ENCODE measurements at places on chromosomes 4 and X.

- no peak for DNase-seq
Measured at GRCh38 chrX:146934256-146934655, 119.7 kb upstream of the CXorf51A start.

DNA sequence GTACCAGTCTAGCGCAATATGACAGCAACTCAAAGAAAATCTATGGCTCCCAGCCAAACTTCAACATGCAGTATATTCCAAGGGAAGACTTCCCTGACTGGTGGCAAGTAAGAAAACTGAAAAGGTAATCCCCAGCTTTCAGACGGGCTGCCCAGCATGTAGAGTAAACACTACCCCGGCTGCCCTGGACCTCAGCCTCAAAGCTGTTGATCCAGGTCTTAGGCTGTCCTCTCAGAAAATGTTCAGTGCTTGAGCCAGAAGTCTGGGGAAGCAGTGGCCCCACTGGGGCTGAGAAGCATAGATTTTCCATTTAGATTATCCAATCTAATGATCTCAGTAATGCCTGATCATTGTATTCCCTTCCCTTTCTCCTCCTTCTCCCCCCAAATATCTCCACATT is 21.9 kb downstream of the BMX start:
- no peak for DNase-seq

DNA sequence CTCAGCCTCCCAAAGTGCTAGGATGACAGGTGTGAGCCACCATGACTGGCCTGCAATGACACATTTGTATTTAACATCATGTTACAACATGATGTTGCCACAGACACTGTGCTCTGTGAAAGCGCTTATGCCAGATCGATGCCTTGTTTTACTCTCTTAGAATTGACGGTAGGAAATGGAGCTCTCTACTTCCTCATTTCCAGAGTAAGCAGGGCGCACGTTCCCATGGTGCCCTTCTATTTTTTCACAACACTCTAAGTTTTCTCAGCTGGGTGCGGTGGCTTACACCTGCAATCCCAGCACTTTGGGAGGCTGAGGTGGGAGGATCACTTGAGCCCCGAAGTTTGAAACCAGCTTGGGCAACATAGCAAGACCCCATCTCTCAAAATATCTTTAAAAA is 60.7 kb upstream of the DHRSX start:
- DNase-seq = no peak

- DNase-seq = peak; percentile 68
Measured at GRCh38 chrX:1534301-1535168, 2.5 kb downstream of the P2RY8 start.

DNA sequence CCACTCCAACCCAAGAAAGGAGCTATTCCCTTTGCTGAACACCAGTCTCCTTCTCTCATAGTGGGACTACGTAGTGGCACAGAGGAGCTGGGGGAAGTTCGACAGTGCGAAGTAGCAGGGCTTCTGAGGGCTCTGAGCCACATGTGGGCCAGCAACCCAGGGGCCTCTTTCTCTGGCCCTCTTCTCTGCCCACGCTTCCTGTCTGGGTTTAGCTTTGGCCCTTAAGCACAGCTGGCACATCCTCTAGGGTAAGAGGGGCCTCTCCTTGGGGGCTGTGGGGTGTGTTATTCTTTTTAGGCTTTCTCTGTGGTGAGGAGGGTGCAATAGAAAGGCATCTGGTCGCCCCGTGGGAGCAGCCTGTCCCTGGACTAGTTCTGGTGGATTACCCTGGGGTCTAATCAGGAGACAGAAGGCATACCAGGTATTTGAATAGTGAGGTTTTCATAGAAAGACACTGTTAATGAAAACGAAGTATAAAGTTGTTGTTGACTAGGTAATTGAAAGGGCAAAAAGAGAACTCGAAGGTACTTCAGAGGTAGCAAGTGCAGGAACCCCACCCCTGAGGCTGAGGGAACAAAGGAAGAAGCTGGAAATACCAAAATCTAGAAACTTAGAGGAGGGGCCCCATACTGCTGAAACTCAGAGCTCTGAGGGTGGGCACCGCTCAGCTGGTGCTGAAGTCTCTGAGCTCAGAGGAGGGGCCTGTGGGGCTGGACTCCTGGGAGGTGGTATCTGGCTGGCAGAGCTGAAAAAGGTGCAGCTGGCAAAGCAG is 151.9 kb upstream of the RPS6KA3 start:
- DNase-seq = no peak

- no peak for DNase-seq
Measured at GRCh38 chr4:48909697-48910096, 3.1 kb upstream of the OCIAD2 start.

GRCh38 chr4:105179539-105180401 is 33.1 kb downstream of the TET2 start:
- DNase-seq = no peak

DNA sequence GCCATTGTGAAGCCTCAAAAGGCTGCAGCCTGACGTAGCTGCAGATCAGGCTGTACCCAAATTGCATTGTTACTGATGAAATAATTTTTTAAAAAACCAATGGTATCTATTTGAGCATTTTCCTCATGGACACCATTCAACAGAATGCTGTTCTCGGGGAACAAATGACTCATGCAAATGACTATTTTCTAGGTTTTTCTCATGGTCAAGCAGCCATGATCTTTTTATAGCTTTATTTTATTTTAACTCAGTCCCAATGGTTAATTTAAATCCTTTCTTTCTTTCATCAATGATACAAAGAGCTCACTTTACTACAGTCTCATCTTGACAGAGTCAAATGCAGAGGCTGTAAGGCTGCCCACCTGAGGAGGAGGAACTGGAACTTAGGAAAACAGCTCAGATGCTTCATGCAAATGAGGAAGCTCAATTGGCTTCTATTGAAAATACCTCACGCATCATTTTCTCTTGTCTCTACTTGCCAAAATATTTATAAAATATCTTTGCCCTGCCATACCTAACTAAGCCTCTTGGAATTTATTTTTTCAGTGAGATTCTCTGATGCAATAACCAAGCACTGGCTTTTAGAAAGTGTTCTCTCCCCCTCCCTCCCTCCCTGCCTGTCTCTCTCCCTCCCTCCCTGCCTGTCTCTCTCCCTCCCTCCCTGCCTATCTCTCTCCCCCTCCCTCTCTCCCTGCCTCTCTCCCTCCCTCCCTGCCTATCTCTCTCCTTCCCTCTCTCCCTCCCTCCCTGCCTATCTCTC is 81.0 kb downstream of the SORBS2 start:
- DNase-seq = no peak

- no peak for DNase-seq
Measured at GRCh38 chr4:108775921-108776320, 13.1 kb upstream of the ETNPPL start.

- no peak for DNase-seq
Measured at GRCh38 chrX:129557844-129558480, 17.9 kb downstream of the OCRL start.

- no peak for DNase-seq
Measured at GRCh38 chr4:168615294-168616065, 118.6 kb downstream of the PALLD start.

DNA sequence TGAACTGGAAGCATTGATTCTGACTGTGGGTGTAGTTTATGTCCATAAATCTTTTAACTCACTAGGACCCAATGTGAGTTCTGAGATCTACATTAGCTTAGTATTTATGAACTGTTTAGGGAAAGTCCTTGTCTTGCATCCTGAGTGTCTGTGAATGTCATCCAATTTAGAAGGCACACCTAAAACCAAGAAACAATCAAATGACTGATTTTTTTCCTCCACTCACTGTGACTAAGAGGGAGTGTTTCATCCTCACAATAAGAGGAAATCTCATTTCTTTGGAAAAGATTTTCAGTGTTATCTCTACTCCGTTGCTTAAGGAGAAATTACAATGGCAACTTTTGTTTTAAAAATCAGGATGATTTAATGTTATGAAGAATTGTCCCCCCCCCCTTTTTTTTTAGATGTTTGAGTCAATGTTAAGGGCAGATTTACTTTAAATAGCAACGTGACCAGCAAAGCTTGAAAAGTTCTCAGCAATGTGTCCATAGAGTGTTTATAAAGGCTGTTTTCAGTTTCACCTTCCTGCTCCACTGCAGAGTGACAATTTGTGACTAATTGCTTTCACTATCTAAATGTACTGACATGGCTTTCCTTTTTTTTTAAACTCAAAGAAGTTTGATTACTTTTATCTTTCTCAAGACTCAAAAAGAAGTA is 173.0 kb downstream of the SPCS3 start:
- no peak for DNase-seq

Data from NCI-H524 treated with DMSO at 0.1 percent for 48 hours (cell line).